Activated T-helper 1 cell treated with anti-CD3 and anti-CD28 coated beads, Interleukin-12 subunit alpha, Interleukin-12 subunit beta, Interleukin-2, Interleukin-4 antibody, amounts not matched to agents 30 ng/mL and 10 ng/mL and 1 ng/mL, durations not matched to agents 14 hours and 24 hours and 36 hours (primary cell): ENCODE measurements at places on chromosomes 7 and 10.
A peak's percentile ranks its signal among the peaks of the same experiment; 100 is the strongest.

GRCh38 chr7:2709553-2710285 is 21.7 kb downstream of the AMZ1 start:
- H3K36me3 ChIP-seq, result peaks cover 6% of the 10 kb centered on the region
- H3K27me3 ChIP-seq, result peaks cover 32% of the 10 kb centered on the region
- peak overlapping the region; percentile 26 for H3K4me3 ChIP-seq
- peak overlapping the region; percentile 23 for H3K27ac ChIP-seq
- DNase-seq, result peak; percentile 74

DNA sequence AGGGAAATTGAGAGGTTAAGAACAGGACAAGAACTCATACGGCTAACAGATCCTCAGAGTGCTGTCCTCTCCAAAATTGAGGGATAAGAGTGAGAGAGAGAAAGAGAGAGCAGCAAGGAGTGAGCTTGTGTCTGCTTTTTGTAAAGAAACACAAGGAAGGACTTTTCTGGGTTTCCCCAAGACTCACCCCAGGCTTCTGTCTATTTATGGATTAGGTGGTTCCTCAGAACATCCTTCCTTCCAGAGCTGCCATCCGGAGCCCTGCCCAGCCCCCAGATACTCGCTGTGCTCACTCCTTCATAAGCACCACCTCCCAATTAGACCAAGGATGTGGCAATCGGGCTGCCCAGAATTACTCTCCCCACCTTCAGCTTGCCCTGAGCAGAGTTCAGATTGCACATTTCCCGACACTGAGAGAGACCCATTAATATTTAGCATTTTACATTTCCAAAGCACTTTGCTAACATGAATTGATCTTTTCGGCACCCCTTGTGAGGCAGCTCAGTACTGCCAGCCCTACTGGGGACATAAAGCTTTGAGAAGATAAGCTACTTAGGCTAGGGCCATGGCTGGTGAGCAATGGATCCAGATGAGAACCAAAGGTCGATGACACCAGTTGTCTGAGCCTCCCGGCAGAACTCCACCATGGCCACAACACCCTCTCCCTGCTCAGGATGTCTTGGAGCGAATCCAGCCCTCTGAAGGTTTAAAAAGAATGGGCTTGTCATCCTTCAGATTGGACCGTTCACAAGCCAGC is 19.2 kb upstream of the R3HCC1L start:
- no peak overlapping the region for H3K4me3 ChIP-seq
- H3K36me3 ChIP-seq, result no peaks in the 10 kb centered on the region
- no peak overlapping the region for H3K27ac ChIP-seq
- no peak for DNase-seq
- H3K27me3 ChIP-seq, result peaks cover 32% of the 10 kb centered on the region
- H3K4me1 ChIP-seq, result no peaks in the 10 kb centered on the region

DNA sequence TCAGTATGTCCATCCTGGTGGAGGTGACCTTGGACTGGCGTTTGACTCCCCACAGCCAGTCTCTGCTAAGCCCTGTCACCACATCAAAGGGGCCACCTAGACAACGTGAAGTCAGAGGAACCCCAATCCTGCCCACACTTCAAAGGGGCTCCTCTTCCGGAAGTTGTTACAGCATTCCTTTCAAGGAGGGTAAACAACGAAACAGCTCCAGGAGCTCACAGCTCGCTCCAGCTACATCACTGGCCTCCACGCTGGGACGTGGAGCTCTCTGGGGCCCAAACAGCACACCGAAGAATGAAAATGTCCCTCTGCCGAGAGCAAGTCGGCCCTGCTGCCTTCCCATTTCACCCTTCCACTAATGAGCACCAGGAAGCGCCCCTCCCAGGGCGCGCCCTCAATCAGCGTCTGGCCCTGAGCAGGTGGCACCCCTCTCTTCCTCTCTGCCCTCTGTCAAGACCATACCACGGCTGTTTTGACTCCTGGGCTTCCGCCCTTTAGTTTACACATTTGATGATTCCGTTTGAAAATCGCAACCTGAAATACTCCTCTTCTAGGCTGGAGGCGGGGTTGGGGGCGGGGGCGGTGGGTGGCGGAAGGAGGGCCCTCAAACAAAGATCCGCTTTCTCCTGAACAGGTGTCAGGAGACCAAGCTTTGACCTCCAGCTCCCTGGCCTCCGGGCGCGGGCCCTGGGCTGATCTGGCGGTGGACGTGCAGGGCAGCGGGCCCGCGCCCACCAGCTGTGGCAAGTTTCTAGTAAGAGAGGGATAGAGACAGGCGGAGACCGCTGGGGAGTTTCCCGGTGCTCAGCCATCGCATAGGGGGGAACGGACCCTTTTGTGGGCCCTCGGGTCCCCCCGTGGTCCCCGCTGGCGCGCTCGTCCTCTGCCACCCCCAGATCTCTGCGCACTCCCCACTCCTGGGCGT is 53.1 kb upstream of the KDM7A start:
- H3K36me3 ChIP-seq, result no peaks in the 10 kb centered on the region
- H3K4me1 ChIP-seq, result peaks cover 56% of the 10 kb centered on the region
- no peaks in the 10 kb centered on the region for H3K27me3 ChIP-seq
- peak overlapping the region; percentile 74 for H3K4me3 ChIP-seq
- DNase-seq, result peak; percentile 63

DNA sequence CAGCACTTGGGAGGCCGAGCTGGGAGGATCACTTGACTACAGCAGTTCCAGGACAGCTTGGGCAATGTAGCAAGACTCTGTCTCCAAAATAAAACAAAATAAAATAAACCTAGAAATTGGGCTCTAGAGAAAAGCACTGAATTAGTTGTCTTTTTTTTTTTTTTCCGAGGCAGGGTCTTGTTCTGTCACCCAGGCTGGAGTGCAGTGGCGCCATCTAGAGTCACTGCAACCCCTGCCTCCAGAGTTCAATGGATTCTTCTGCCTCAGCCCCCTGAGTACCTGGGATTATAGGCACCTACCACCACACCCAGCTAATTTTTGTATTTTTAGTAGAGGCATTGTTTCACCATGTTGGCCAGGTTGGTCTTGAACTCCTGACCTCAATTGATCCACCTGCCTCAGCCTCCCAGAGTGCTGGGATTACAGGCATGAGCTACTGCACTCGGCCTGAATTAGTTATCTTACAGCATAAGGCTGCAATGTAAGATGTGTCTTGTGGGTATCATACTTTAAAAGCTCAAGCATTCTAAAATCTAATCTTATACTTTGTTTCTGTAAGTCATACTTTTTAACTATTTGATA is 12.8 kb downstream of the MEIG1 start:
- no peaks in the 10 kb centered on the region for H3K36me3 ChIP-seq
- DNase-seq, result peak; percentile 36
- H3K27me3 ChIP-seq, result peaks cover 5% of the 10 kb centered on the region
- no peaks in the 10 kb centered on the region for H3K4me1 ChIP-seq

DNA sequence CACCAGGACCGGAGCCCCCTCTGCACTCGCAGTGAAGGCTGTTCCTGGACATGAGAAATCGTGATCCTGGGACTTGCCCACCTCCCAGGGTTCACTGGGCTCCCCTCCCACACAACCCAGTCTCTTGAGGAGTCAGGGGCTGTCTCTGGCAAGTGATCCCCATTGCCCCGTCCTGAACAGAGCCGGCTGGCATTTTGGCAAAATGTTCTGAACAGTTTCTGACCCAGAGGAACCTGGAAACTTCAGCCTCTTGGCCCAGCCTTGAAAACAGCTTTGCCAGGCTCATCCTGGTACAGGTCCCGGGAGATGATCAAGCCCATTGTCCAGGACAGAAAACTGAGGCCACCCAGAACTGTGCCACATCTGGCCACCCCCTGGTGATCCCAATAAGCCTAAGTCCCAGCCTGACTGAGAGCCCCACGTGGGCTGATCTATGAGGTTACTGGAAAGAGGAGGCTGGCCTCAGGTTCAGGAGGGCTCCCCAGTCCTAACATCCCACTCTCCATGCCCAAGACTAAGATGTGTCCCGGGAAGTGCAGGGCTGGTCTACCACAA is 115.7 kb downstream of the OAT start:
- H3K4me3 ChIP-seq, result no peak overlapping the region
- no peak for DNase-seq
- no peaks in the 10 kb centered on the region for H3K27me3 ChIP-seq
- H3K36me3 ChIP-seq, result no peaks in the 10 kb centered on the region

- H3K4me1 ChIP-seq, result no peaks in the 10 kb centered on the region
- no peak overlapping the region for H3K4me3 ChIP-seq
- no peak for DNase-seq
- H3K27me3 ChIP-seq, result peaks cover 4% of the 10 kb centered on the region
Measured at GRCh38 chr10:125035588-125036295, 93.8 kb downstream of the ZRANB1 start.

DNA sequence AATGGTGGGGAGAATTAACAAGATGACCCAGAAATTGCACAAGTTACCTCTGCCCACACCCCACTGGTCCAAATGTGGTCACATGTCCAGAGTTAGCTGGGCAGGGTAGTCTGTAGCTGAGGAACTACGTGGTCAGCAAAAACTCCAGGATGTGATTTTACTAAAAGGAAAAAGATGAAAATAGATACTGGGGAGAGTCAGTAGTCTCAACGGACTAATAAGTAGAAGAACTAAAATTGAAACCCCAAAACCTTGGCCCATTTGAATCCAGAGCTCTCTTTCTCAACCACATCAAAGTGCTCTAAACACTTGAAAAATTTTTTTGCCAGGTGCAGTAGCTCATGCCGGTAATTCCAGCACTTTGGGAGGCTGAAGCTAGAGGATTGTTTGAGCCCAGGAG is 146.3 kb downstream of the SKIDA1 start:
- no peaks in the 10 kb centered on the region for H3K36me3 ChIP-seq
- H3K4me3 ChIP-seq, result no peak overlapping the region
- no peaks in the 10 kb centered on the region for H3K27me3 ChIP-seq
- no peak overlapping the region for H3K27ac ChIP-seq
